ENCODE measurements at places on chromosomes 11 and 22. TPM values are rescaled to one million over a fixed set of nuclear protein-coding genes. Genes with fewer than 3 reads are reported as not detected.

GRCh38 chr22:46895753-46896152 lies 133.3 kb downstream of the TBC1D22A start:
- DNase-seq = no peak

GRCh38 chr11:91850533-91851275 lies 373.9 kb upstream of the FAT3 start:
- no peak for DNase-seq

DNA sequence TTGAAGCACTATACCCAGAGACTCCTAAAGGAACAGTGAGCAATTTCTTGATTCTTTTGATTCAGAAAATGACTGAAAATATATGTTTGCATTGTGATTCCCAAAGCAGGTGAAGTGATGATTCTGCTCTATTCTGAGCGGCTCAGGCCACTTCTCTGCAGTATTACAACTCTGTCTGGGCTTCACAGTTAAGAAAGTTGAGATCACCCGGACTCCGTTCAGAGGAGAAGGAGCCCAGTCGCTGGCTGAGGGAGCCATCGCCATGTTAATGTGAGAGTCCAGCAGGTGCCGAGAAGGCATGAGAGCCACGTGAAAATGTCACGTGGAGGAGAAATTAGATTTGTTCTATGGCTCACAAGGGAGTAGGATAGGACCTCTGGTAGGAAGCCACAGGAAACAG lies 91.6 kb downstream of the SCN3B start:
- no peak for DNase-seq

DNA sequence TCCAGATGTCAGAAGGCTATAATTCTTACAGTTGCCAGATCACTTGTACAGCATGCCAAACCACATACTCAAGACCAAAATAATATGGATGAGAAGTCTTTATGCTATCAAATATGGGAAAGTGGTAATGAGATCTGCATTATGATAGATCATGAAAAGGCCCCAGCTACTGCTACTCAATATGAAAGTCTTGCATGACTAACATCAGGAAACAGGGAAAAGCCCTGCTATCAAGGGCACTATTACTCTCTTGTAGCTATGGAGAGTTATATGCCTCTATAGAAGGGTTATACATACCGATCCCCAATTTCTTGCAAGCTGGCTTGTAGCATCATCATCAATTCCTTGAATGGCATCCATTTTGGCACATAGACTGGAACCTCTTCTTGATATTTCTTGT lies 30.2 kb upstream of the TMPRSS5 start:
- DNase-seq = no peak

- DNase-seq = no peak
Observed at GRCh38 chr22:42039271-42039670, 31.3 kb downstream of the NAGA start.

GRCh38 chr22:31838917-31839316 lies 85.1 kb downstream of the DEPDC5 start:
- no peak for DNase-seq

DNA sequence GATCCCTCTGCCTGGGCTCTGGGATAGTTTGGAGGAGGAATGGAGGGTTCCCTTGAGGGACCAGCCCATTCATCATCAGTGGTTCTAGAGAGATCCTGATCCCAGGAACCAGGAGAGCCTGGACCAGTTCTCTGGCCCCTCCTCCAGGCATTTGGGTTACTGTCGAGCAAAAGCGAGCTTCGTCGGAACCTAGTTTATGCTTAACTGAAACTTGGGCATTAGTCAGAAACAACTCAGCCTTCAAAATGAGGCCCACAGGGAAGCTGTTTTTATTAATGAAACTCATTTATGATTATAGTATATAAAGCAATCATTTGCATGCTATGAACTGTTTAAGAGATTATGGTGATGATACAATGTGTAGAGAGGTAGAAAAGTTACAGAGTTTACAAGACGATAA lies 61.4 kb downstream of the LIF start:
- no peak for DNase-seq

- DNase-seq = peak; percentile 58
Observed at GRCh38 chr11:66317723-66318599, 1.1 kb upstream of the CD248 start.

DNA sequence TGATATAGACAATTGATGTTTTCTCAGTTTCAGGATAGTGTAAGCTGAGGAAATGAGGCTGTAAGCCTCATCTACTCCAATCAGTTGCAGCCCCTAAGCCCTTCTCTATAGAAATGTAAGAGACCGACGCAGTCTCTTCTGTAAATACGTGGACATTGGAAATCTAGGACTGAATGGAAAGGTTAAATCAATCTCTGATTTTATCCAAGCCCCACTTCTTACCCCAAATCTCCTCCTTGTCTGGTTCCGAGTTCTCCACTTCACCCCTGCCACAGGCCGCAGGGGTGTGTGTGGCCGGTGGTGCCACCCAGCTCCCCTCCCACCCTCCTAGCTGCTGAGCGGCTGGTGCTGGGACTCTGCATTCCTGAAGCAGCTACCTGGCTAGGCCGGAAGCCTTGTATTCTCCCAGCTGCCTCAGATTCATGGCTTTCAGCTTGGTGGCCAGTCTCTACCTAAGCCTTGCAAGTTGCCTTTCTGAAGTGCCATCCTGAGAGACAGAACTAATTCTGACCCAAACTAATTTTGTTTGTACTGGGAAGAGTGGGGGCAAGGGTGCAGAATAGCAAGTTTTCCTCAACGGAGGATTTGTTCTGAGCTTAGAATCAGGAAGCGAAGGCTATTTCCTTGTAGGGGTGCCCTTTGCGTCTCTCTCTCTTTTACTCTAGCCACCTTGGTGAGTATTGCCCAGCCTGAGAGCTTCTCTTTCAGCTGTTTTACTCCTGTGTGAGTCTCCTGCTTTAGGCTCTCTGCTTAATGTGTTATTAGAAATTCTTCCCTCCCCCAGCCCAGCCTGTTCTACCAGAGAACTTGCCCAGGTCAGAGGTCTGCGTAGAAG lies 749 bp downstream of the VWA5A start:
- DNase-seq = peak; percentile 56

The C11orf97 gene
- total RNA-seq = 13.8 TPM

The OR5P2 gene
- total RNA-seq = 1.4 TPM

The OR8H3 gene
- not detected for total RNA-seq

The TYR gene
- not detected for total RNA-seq

The APOBEC3F gene
- total RNA-seq = 7.0 TPM

The CNGA4 gene
- total RNA-seq = 9.3 TPM

The CFAP300 gene
- total RNA-seq = 2.6 TPM

Data from upper lobe of left lung (tissue), 6 donors.